Activated naive CD4-positive, alpha-beta T cell treated with anti-CD3 and anti-CD28 coated beads for 36 hours (primary cell): ENCODE measurements at places on chromosomes 16 and 17. TPM values are rescaled to one million over a fixed set of nuclear protein-coding genes. Genes with fewer than 3 reads are reported as not detected.
A peak's percentile ranks its signal among the peaks of the same experiment; 100 is the strongest.

CBFA2T3 gene
- not detected for total RNA-seq

ELMO3 gene
- 4.4 TPM for total RNA-seq

SMPD3 gene
- total RNA-seq: 0.67 TPM

KRT33B gene
- not detected for total RNA-seq

SP2 gene
- 17.4 TPM for total RNA-seq

CDRT15 gene
- total RNA-seq: not detected

TBC1D3H gene
- total RNA-seq: not detected

DNA sequence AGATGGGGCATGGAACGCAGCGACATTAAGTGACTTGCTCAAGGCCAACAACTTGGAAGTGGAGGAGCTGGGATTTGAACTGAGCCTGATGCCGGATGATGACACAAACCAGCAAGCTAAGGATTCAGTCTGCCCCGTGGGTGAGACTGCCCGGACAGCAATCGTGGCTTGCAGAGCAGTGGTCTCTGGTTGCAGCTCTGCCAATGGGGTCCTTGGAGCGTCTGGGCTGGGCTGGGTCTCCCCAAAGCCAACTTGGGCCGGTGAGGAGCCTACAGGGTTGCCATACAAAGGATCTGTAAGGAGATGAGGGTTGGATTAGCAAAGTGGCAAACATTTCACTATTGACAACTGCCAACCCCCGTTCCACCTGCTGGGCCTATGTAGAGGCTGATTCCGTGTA, 2.6 kb upstream of the CRISPLD2 start:
- no peak for DNase-seq

DNA sequence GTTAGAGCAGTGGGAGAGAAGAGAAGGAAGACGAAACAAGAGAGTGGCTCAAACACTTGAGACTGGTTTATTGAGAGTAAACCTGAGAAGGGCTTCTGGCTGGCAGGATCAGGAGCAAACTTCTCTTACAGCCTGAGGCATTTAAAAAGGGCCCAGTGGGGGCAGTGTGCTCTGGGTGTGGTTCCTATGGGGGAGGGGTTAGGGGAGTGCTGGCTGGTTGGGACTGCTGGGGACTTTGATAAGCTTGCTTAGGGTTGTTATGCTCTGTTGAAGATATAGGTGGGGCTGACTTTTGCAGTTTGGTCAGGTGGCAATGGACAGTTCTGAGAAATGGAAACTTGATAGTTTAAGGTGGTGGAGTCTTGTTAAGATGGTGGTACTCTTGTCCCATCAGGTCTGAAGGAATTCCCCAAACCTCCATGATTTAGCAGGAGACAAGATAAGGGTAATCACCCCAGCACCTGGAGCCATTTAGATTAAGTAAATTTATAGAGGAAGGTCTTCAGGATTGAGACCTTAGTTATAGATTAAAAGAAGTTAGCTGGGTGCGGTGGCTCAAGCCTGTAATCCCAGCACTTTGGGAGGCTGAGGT, 79.3 kb downstream of the EMP2 start:
- peak; percentile 14 for DNase-seq

DNA sequence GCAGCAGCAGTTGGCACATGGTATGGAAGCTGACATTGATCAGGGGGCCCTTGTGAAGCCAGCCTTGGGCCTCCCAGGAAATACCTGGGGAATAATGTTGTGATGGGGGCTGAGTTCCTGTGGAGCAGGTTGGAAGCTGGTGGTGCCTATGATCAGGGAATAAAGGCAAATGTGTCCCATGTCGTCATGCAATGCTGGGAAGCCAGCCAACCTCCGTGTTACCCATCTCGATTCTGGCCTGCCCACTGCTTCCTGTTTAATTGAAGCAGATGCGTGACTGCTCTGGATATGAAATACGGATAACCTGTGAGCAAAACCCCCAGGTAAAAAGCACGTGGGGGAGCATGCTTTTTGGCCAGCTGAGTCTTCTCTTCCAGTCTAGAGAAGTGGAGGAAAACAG, 580.4 kb upstream of the HSBP1 start:
- no peak for DNase-seq

DNA sequence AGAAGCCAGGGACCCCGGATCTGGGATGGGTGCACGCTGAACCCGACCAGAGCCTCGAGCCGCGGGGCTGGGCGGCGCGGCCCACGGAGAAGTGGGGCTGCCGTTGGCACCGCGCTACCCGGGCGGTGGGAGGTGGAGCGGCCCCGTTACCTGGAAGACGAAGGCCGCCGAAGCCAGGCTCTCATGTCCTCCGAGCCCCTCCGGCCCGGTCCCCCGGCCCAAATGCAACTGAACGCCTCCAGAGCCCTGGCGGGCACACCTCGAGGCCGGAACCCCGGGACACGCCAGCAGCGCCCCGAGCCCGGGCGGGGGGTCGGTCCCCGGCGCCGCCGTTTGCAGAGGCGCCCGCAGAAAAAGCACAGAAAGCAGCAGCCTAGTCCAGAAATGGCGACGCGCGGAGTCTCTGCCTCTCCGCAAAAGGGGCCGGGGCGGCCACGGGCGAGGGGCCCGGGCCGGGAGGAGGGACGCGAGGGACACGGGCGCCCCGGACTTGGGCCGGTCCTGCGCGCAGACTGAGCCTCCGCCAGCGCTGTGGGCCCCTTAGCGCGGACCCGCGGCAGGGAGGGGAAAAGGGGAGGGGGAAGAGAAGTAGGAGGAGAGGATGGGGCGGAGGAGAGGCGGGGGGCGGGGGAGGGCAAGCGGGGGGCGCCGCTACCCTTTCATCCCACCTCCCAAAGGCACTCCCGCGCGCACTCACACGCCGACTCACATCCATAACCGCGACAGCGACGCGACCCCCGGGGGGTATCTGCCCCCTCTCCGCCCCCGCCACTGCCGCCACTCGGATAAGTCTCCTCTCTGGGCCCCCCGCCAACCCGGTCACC, 1.4 kb downstream of the AXIN2 start:
- DNase-seq: peak; percentile 26

DNA sequence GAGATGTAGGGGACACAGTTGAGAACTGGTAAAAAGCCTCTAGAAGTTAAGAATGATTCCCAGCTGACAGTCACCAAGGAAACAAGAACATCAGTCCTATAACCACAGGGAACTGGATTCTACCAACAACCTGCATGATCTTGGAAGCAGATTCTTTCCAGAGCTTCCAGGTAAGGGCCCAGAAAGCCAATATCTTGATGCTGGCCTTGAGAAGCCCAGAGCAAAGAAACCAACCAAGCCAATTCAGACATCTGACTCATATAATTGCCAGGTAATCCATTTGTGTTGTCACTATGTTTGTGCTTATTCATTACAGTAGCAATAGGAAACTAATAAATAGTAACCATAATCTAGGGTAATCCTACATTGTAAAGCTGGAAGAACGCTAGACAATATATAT, 81.6 kb downstream of the CACNG1 start:
- no peak for DNase-seq

- no peak for DNase-seq
Observed at GRCh38 chr16:9177861-9178260, 86.4 kb downstream of the HAPSTR1 start.

DNA sequence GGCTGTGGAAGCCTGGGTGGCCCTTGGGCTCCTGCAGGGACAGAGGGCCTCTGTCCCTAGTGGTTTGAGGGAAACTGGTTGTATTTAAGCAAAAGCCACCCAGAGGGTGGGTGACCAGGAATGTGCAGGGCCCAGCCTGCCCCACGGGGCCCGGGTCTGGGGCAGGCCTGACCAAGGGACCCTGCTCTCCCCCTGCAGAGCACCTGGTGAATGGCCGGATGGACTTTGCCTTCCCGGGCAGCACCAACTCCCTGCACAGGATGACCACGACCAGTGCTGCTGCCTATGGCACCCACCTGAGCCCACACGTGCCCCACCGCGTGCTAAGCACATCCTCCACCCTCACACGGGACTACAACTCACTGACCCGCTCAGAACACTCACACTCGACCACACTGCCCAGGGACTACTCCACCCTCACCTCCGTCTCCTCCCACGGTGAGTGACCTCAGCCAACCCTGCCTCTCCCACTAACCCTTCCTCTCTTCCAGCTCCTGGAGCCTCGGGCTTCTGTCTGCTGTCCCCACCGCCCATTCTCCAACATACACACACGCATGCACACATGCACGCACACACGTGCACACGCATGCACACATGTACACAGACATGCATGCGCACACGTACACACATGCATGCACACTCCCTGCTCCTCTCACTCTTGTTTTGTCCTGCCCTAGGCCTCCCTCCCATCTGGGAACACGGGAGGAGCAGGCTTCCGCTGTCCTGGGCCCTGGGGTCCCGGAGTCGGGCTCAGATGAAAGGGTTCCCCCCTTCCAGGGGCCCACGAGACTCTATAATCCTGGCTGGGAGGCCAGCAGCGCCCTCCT, 10.4 kb downstream of the GALK1 start:
- DNase-seq: no peak

DNA sequence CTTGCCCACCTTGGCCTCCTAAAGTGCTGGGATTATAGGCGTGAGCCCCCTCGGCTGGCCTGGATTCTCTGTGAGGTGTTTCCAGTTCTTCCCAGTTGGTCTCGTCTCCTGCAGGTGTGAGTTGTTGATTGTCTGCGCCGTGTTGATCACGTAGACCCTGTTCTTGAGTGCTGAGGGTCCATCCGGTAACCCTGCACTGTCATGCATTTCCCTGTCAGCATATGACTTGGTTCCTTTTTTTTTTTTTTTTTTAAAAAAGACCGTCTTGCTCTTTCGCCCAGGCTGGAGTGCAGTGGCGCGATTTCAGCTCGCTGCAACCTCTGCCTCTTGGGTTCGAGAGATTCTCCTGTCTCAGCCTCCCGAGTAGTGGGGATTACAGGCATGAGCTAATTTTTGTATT, 17.3 kb downstream of the MGRN1 start:
- DNase-seq: no peak

- no peak for DNase-seq
Observed at GRCh38 chr16:77951788-77952187, 70.6 kb upstream of the CLEC3A start.

GRCh38 chr16:86517652-86518258, 7.4 kb downstream of the FOXF1 start:
- peak; percentile 63 for DNase-seq

DNA sequence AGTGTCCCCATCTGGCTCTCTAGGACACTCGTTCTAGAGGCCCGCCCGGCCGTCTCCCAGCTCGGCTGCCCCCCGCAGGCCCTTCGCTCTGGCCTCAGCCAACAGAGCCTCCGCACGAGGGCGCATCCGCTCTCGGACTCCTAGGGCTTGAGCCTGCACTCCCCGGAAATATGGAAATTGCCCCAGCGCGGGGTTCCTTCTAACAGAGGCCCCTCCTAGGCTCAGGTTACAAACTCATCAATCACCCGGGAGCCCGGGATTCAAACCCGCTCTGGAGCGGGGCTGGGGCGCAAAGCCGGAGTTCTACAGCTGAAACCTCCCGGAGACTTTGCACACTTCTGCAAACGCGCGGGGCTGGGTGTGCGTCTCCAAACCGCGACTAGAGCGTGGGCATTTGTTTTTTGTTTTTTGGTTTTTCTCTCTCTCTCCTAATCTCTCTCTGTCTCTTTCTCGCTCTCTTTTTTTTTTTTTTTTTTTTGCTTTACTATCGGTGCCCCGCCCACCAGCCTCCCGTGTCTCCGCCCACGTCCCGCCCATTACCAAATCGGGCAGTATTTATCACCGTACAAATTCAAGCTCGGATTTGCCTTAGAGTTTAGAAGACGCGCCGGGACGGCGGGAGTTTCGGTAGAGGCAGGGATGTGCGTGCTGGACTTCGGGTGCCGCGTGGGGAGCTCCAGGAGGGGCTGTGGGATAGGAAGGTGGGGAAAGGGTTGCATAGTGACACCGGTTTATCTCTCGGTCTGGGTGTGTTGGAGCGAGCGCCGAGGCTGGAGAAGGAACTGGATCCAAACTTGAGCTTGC, 2.4 kb upstream of the FOXL1 start:
- DNase-seq: peak; percentile 64

- DNase-seq: no peak
Observed at GRCh38 chr17:977166-977565, 2.4 kb downstream of the NXN start.

GRCh38 chr16:58426966-58427365, 34.7 kb downstream of the GINS3 start:
- no peak for DNase-seq

GRCh38 chr16:8682551-8683259, 8.3 kb downstream of the ABAT start:
- no peak for DNase-seq

DNA sequence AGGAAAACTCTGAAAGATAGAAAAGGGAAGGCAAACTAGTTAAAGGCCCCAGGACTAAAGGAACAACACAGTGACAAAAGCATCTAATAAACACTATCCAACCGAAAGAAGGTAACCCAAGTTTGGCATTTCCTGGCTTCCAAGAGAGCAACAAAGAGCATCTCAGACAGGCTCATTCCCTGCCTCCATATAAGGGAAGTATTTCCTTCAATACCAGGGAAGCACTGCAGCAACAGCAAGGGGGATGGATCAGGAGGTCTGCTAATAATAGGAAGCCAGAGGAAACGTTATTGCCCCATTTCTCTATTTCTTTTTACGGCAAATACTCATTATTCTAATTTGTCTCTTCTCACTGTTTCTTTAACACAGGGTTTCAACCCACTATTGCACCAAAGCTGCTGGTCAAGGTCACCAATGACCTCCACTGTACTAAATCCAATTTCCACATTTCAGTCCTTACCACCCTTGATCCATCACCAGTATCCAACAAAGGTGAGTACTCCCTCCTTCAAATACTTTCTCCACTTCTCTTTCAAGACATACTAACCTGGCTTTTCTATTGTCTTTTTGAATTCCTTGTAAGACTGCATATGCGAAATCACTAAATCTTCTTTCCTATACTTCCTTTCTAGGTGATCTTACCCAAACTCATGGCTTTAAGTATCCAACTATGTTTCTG, 86.1 kb downstream of the KANSL1 start:
- no peak for DNase-seq

- peak; percentile 86 for DNase-seq
Observed at GRCh38 chr17:36534840-36535668, at the start of the genes MYO19 and PIGW. Gene MYO19 (minus strand): TSS chr17:36534868. CDS start chr17:36532538, 2,330 bp downstream. Gene PIGW (plus strand): TSS chr17:36534987. CDS start chr17:36537102, 2,115 bp downstream.

- no peak for DNase-seq
Observed at GRCh38 chr16:66427871-66428681, 981 bp downstream of the BEAN1 start.

DNA sequence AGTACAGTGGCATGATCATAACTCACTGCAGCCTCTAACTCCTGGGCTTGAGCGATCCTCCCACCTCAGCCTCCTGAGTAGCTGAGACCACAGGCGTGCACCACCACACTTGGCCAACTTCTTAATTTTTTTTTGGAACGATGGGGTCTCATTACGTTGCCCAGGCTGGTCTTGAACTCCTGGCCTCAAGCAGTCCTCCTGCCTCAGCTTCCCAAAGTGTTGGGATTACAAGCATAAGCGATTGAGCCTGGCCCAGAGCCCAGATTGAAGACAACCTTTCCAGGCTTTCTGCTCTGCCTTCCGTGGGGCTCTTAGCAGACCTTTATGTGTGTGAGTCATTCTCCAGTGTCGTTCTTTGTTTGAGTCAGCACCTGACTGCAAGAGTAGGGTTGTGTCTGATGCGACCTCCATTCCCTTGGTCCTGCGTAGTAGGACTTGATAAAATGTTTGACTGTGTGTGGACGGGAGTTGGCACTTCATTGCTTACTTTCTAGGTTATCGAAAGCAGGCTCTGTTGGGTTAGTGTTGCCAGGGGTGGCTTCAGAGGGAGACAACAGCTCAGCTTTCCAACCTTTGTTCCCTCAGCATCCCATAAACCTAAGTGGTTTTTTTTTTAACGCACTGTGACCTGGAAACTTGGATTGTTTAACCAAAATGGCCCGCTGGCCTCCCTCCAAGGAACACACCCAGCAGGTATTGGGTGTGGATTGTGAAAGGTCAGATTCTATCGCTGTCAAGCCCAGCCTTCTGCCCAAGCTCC, 26.4 kb downstream of the EEF2K start:
- peak; percentile 66 for DNase-seq
